ENCODE measurements at places on chromosomes 12 and 14.

- DNase-seq, result no peak
Measured at GRCh38 chr12:3718100-3718499, 34.8 kb downstream of the CRACR2A start.

DNA sequence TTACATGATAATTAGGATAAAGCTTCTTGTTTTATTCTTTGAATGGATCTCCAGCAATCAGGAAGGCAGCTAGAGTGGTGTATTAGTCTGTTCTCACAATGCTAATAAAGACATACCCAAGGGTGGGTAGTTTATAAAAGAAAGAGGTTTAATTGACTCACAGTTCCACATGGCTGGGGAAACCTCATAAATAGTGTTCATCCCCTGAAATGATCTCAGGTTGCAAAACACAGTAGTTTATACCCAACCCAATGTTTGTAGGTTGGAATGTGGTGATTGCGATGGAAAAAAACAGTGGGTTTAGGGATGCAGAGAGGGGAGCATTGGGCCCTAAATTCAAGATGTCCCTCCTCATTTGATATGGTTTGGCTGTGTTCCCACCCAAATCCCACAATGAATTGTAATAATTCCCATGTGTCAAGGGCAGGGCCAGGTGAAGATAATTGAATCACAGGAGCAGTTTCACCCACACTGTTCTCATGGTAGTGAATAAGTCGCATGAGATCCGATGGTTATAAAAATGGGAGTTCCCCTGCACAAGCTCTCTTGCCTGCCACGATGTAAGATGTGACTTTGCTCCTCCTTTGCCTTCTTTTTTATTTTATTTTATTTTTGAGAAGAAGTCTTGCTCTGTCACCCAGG, 11.5 kb downstream of the MUCL1 start:
- no peak for DNase-seq

DNA sequence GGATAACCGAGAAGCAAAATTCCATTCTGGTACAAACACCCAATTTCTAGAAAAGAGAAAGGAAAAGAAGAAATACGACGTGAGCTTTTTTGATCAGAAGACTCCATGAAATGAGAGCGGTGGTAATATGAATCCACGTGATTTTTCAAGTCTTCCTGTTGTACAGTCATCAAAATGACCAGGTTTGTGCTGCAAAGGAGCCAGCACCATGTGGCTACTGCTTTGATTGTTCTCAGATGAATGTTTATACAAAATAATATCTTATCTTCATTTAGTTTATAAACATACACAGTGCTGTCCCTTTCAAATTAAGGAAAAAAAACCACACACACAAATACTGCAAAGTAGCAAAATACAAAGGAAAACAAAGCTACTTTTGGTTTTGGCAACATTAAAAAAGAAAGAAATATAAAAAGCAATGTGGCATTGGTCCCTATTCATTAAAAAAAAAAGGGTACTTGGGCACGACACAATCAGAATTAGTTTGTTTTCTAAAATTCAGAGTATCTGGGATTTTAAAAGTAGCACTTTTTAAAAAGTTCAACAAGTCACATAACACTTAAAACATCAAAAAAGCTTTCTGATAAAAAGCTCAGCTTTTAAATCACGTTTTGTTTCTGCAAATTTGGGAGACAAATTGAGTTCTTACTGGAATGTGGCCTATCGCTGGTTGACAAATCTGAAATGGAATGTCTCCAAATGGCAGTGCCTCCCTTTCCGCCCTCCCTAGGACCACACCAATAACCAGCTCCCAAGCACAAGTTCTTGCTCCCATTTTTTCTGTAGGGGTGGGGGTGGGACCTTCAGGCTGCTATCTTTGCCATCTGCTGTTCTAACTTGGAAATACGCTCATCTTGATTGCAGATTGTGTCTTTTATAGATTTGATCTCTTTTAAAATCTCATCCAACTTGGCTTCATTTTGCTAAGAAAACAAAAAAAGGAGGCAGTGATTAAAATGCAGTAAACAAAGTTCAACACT, 13.2 kb upstream of the SELPLG start:
- DNase-seq, result no peak

DNA sequence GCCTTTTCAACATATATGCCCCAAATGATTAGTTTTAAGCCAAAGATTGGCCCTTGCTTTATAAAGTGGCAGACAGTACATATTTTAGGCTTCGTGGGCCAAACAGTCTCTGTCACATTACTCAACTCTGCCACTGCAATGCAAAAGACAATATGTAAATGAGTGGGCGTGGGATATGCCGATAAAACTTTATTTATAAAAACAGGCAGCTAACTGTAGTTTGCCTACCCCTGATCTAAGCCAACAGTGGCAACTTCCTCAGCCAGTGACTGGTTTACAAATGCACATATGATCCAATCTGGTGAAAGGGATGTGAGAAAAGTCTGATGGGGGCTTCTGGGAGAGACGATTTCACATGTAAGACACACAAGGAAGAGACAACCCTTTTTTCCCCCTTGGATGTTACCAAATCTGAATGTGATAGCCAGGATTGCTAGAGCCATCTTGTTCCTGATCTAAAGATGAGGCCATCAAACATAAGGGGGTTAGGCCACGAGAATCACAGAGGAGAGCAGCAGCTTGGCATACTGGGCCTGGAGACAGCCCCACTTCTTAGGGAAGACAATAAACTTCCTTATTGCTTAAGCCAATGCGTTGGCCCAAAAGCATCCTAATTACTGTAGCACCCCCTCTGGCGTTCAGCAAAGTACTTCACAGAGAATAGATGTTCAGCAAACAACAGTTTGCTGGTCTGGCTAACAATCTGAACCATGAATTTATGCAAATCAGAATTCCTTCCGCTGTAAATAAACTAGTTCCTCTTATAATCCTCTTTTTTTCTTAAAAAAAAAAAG, 75.2 kb upstream of the TMCC3 start:
- no peak for DNase-seq

DNA sequence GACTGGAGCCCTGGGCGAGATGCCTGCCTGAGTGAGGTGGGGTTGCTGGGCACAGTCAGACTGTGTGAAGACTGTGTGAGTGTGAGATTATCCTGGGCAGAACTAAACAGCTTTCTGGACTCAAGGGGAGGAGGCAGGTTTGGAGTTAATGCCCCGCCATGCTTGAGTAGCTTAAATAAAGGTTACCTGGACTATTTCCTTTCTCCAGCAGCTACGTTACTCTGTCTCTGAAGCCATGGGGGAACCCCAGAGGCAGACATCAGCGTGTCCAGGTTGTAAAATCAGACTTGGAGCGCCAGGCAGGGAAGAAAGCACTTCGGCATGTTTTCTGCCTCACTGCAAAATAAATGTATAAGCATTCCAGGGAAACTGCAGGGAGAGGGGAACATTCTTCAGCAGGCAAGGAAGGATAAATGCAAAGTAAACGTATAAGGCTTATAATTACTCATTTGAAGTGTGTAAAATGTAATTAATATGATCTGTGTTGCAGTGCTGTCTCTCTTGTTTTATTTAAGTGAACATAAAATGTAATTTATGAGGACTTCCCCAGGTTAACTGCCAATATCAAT, 129.7 kb downstream of the CHST11 start:
- DNase-seq, result no peak

- DNase-seq, result peak; percentile 35
Measured at GRCh38 chr14:61662437-61663311, 32.6 kb upstream of the HIF1A start.
